Stomach (tissue), 19 donors: ENCODE measurements at places on chromosomes 2 and 18. TPM values are rescaled to one million over a fixed set of nuclear protein-coding genes. Genes with fewer than 3 reads are reported as not detected.

DNA sequence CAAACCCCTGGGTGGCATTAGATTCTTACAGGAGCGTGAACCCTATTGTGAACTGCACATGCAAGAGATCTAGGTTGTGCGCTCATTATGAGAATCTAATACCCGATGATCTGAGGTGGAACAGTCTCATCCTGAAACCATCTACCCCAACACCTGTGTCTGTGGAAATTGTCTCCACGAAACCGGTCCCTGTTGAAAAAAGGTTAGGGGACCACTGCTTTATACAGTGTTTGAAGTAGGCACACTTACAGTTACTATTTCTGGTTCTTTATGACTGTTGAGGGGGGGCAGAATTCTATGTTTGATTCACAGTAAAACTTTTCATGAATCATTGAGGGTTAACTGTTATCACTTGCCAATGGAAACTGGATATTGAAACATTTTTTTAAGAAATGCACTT, 72.0 kb downstream of the RIF1 start:
- H3K27me3 ChIP-seq = no peaks in the 10 kb centered on the region
- H3K27ac ChIP-seq = no peak overlapping the region
- H3K36me3 ChIP-seq = peaks cover 55% of the 10 kb centered on the region
- no peaks in the 10 kb centered on the region for H3K4me1 ChIP-seq
- no peak overlapping the region for H3K4me3 ChIP-seq
- no peak for DNase-seq

DNA sequence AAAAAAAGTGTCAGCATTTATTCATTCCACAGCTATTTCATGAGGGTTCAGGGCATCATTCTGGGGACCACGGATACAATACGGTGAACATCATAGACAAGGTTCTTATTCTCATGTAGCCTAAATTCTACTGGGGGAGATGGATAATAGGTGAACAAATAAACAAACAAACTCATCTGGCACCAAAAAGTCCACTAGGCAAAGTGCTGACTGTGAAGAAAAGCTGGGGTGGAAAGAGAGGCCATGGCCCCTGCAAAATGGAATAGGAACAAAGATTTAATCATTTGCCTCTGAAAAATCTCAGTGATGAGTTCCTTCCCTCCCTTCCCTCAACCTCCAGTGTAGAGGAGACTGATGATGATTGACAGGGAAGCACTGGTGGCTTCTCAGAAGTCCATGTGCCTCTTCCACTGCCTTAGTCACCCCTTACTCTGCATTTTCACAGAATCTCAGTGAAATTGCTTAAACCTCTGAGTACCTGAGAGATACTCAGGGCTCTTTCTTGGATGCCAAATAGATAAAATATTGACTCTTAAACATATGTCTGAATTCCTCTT, 69.3 kb upstream of the IL1R1 start:
- no peak overlapping the region for H3K4me3 ChIP-seq
- DNase-seq = no peak
- H3K27ac ChIP-seq = no peak overlapping the region

DNA sequence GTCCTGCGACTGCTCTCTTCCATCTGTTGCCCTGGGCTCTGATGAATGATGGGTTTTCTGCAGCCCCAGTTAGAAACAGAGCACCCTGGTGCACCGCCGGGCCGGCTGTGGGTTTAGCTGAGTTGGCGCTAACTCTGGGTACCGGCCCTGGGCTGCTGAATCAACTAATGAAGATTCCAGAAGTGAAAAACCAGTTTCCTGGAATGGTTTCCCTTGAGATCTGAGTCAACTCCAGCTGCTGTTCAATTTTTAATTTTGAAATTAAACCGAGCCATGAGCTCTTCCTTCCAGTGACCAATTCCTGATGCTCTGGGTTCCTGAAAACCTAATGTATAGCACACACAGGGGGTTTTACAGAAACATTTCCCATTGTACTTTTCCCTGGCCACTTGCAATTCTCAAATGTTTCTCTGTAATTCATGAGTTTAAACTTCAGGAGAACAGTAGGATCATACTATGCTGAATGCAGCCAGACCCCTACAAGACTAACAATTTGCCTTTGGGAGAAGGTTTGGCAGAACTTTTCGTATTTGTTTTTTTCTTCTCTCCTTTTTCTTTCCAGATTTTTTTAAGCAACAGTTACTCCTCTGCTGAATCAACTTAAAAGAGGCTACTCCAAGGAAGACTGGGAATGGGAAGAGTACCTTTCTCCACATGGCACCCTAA, 5.5 kb downstream of the COL6A3 start:
- no peak for DNase-seq
- peaks cover 28% of the 10 kb centered on the region for H3K27me3 ChIP-seq
- H3K36me3 ChIP-seq = no peaks in the 10 kb centered on the region
- peaks cover 49% of the 10 kb centered on the region for H3K4me1 ChIP-seq
- H3K4me3 ChIP-seq = no peak overlapping the region

- H3K27ac ChIP-seq = peak overlapping the region; percentile 97
- H3K27me3 ChIP-seq = no peaks in the 10 kb centered on the region
- no peaks in the 10 kb centered on the region for H3K36me3 ChIP-seq
- H3K4me3 ChIP-seq = peak overlapping the region; percentile 70
Observed at GRCh38 chr2:218567797-218568189, 358 bp downstream of the USP37 start.

DNA sequence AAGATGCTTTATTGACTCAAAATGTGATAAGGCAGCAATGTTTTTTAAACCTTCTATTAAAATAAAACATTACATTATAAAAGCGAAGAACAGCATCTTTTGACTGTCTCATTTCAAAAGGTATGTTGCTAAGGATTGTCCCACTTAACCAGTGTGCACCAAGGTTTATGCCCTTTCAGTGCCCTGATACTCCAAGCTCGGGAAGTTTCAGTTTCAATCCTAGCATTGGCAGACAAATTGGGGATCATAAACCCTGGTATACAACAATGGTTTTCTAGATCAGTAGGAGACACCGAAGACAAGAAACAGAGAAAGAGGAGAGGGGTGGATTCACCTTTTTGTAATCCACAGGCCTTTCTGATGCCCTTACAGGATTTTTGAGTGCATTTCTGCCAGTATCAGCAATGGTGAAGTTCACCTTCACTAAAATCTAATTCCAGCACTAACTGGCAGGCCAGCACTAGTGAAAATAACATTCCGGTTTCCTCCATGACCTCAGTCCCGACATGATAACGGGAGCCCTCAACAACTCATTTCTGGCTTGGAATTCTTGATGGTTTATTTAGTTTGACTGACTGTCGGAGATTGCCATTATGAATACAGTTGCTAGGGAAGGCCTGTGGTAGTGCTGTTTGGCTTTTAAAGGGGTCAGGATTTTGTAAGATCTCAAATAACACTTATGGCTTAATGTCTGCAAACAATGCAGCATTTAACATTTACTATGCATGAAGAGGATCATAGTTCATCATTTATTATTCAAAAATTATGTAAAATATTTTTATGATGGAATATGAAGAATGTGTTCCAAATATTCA, 33.3 kb upstream of the FIGN start:
- no peaks in the 10 kb centered on the region for H3K27me3 ChIP-seq
- H3K4me3 ChIP-seq = no peak overlapping the region
- H3K4me1 ChIP-seq = no peaks in the 10 kb centered on the region
- DNase-seq = no peak
- H3K36me3 ChIP-seq = no peaks in the 10 kb centered on the region
- no peak overlapping the region for H3K27ac ChIP-seq

DNA sequence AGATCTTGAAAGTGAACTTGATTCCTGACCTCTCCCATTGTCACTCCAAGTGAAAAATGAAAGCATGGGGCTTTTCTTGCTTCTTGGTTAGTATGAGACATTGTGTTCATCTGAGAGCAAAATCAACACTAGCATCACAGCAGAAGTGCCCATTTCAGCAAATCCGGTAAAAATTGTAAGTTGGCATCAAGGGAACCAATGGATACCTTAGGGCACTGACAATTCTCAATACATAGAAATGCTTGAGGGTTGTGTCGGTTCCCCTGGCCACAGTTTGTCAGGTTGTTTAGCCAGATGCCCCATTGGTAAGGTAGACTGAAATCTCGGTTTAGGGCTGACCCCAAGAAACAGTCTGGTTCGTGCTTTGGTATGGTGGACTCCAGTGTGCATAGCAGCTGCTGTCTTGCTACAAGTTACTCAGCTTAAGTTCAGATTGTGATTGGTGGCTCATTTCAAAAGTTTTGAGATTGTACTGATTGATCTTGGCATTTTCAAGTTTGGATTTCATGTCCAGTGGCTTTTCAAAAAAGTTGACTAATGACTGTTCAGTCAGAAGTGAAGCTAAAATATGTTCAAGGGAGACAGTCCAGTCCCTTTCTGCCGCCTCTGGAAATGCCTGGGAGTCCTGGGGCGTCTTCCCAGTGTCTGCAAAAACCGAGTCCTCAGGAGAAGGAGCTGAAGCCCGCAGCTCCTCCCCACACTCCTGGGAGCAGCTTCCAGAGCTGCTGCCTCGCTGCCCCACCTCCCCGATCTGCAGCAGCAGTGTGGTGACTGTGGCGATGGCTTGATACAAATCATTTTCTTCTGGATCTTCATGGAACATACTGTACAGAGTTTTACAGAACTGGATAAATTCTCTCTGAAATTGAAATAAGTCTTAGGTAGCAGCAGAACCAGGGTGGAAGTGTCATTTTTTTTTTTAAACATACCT, 5.6 kb downstream of the RPL31 start:
- H3K36me3 ChIP-seq = peaks cover 68% of the 10 kb centered on the region
- DNase-seq = no peak
- no peak overlapping the region for H3K4me3 ChIP-seq
- H3K27me3 ChIP-seq = no peaks in the 10 kb centered on the region
- H3K27ac ChIP-seq = no peak overlapping the region

RTP5 gene
- total RNA-seq = not detected

DHX57 gene
- 29.9 TPM for total RNA-seq

FOXI3 gene
- not detected for total RNA-seq

RAB6C gene
- total RNA-seq = not detected

SELENOI gene
- total RNA-seq = 1.8 TPM

ADD2 gene
- 2.3 TPM for total RNA-seq
